ENCODE measurements at places on chromosomes 1 and 21. TPM values are rescaled to one million over a fixed set of nuclear protein-coding genes. Genes with fewer than 3 reads are reported as not detected.

Gene ECM1
- 2.1 TPM for total RNA-seq

Gene SLC9C2
- total RNA-seq, result not detected

Gene S100A7
- total RNA-seq, result not detected

Gene MRPL24
- 195 TPM for total RNA-seq

Gene LCE1C
- total RNA-seq, result not detected

Gene KCNQ4
- 0.18 TPM for total RNA-seq

Data from A549 treated with CORT108297 at 1 μM for 4 hours (cell line).